ENCODE measurements at places on chromosomes 1 and 21.

GRCh38 chr1:229379846-229380245 is 37.0 kb upstream of the CCSAP start:
- DNase-seq: no peak

- DNase-seq: peak; percentile 76
Observed at GRCh38 chr1:209674957-209675564, at the start of gene G0S2. G0S2 (plus strand) TSS chr1:209675412; CDS start chr1:209675685, 273 bp downstream.

GRCh38 chr21:41779659-41780058 is 12.8 kb upstream of the RIPK4 start:
- DNase-seq: no peak

DNA sequence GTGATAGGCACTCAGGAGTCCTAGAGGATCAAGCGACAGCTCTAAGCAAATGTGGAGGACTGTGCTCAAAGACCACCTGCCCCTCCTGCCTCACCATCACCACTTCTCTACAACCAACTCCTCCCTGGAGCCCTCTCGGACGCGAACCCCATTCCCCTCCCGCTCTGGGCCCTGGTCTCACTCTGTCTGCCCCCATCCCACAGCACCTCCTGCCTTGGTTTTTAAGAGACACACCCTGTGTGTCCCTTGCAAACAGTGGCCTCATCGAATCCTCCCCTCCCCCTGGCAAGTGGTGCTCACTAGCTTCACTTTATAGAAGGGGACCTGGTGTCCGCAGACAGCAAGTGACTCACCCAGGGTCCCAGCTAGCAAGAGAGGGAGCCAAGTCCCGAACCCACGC is 28.8 kb downstream of the EPHA8 start:
- DNase-seq: no peak

GRCh38 chr1:195026792-195027191 is 1581.4 kb downstream of the KCNT2 start:
- DNase-seq: no peak

DNA sequence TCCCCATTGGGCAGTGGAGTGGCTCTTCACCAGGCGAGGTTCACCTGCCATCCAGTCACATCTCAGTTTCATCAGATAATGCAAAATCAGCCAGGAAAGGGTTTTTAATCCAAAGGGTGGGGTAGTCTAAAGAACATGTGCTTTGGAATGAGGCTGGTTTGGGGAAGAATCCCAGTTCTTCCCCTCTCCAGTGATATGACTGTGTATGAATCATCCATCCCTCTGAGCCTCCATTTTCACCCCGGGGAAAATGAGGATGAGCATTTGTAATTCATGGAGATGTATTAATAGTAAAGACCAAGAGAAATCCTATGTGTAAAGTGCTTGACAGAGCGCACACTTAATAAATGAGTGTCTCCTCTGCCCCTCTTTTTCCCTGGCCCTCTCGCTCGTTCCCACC is 215.1 kb upstream of the FGGY start:
- no peak for DNase-seq

DNA sequence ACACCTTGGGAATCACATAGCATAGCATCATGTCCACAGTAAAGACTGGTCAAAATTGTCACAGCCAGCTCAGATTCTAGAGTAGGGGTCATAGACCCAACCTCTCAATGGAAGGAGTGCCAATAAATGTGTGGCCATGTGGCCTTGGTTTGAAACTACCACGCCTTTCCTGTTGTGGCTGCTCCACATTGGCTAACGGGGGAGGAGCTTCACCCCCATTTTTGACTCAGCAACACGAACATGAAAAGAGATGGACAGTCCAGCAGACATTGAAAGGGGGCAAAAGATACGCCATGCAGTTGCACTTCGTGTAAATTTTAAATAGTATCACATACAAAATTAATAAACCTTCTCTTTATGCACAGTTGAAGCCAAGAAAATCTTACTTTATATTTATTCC is 78.4 kb upstream of the HIVEP3 start:
- DNase-seq: no peak

DNA sequence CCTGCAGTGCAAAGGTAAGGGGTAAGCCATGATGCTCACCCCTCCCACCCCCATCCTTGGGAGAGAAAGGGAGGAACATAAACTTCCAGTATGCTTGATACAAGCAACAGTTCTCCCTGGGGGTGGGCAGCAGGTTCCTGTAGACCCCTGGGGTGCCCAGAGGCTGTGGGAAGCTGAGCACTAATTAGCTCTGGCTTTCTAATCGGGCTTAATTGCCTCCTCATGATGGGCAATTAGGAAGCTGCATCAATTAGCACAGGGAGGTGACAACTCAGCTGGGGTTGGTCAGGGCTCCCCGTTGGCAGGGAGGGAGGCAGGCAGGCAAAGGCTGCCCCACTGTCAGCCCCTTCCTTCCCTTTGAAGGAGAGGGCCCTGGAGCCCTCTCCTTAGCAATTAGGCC is 15.7 kb upstream of the LMNA start:
- DNase-seq: no peak

DNA sequence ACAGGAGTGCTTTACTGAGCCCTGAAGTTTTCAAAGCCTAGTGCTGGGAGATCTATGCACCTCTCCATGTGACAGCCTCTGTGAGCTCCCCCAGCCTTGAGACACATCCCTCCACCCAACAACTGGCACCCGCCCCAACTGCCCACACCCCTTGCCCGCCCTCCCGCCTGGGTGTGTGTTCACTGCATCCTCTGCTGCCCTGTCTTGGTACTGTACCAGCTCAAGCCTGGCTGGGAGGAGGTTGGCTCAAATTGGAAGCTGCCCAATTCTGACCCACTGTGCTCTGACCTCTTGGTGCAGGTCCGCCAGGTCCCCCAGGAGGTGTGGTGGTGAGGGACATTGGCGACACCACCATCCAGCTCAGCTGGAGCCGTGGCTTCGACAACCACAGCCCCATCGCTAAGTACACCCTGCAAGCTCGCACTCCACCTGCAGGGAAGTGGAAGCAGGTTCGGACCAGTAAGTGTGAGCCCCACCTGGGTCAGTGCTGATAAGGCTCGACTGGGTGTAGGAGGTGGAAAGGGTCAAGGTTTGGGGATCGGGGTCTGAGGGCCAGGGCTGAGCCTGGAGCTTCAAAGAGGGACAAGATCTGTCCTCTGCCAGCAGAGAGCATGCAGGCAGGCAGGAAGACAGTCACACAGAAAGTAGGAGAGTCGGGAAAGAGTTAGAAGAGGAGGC is 18.0 kb downstream of the TMEM81 start:
- DNase-seq: peak; percentile 7

DNA sequence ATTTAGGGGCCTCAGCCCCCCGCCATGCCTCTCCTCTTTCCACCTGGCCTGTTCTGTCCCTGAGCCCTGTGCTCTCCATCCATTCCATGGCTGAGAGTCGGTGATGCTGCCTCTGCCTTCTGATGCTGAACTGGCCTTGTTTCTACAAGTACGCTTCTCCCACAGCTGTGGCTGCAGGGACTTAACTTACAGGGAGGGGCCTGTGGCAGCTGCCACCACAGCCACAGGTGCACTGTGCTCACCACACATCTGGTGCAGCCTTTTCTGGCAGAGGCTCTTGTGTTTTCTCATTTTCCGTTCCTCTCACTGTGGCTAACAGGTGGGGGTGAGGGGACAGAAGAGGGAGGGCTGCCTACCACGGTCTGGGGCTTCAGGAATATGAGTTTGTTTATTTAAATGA is 4.2 kb downstream of the FMO1 start:
- DNase-seq: peak; percentile 24

DNA sequence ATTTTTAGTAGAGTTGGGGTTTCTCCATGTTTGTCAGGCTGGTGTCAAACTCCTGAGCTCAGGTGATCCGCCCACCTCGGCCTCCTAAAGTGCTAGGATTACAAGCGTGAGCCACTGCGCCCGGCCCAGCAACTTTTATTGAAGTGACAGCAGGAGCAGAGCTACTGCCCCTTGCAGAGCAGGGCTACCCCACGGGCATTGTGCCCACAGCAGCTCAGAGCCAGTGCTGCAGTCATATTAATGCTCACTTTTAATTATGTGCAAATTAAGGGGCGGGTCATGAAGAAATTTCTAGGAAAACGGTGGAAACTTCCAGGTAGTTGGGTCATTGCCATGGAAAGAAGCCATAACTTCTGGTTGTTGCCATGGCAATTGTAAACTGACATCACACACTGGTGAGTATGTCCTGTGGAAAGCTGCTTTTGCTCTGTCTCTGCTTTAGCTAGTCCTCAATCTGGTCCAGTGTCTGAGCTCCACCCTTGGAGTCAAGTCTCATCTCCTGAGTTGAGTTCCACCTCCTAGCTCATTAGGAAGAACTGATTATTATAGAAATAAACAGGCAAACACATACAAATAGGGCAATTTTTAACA is 127.3 kb upstream of the ADGRL4 start:
- no peak for DNase-seq

GRCh38 chr21:36718951-36719501 is 20.1 kb downstream of the SIM2 start:
- DNase-seq: peak; percentile 88

GRCh38 chr1:227954163-227954850 is 6.6 kb upstream of the WNT9A start:
- no peak for DNase-seq

DNA sequence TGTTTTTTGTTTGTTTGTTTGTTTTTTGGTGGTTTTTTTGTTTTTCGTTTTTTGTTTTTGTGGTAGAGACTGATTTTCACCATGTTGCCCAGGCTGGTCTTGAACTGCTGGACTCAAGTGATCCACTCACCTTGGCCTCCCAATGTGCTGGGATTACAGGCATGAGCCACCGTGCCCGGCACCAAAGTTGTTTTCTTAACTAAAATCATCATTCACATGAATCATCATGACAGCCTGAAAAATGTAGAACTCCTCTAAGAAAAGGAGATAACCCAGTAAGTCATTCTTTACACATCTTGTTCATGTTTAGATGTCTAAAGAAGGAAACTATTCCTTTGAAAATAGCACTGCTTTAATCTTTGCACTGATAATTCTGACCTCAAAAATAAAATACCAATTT is 37.5 kb downstream of the DISP1 start:
- DNase-seq: no peak

DNA sequence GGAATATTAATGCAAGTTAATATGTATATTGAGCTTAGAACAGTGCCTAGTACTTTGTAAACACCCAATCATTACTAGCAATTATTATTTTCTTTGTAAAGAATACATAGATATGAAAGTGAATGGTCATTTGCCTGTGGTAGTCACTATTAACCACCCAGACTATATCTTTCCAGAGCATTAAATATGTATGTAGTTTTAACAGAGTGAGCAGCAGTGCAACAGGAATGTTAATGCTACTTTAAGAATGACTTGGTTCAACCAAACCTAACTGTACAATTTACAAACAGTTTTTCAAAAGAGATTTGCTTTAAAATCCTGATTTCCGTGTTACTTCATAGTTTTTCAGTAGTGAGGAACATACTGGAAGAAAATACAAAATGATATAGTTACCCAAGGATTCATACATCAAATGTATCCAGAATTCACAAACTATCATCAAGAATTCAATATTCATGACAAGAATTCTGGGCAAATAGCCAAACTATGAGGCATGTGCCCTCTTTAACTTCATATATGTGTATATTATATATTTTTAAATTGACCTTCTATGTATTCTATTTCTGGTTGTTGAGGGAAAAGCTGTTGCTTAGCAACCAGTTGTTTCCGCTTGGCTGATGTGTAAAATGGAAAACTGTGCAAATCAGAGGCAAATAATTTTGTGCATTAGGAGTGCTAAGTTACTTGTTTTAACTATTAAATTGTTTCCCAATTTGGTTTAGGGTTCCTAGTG is 34.9 kb upstream of the IVNS1ABP start:
- DNase-seq: no peak

- DNase-seq: peak; percentile 32
Observed at GRCh38 chr1:154502066-154502743, at the start of the genes SHE and TDRD10. SHE (minus strand) TSS chr1:154502412; CDS start chr1:154502026, 386 bp downstream. TDRD10 (plus strand) TSS chr1:154502219; CDS start chr1:154506904, 4,685 bp downstream.

DNA sequence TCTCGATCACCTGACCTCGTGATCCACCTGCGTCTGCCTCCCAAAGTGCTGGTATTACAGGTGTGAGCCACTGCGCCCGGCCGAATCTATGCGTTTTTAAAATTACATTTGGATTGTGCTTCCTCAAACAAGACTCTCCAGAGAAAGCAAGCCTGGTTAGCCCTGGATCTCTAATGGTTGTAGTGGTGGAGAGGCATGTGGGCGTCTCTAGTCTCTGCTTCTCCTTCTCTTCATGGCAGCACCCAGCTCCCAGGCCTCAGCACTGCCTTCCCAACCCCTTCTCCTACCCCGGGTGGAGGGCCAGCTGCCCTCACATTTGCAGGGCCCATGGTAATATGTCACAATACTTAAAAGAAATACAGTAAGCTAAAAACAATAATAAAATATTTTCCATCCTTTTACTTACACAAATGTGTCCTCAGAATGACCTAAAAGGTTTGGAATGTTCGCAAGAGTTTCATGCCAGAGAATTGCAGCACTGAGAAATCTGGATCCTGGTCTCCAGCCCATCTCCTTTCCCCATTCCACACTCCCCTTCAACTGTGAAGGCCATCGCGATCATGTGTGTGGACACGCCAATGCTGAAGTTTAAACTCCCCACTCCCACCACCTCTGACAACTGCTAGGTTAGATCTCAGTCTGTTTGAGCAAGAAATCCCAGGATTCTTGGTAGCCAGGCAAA is 7.0 kb downstream of the OR14I1 start:
- no peak for DNase-seq

DNA sequence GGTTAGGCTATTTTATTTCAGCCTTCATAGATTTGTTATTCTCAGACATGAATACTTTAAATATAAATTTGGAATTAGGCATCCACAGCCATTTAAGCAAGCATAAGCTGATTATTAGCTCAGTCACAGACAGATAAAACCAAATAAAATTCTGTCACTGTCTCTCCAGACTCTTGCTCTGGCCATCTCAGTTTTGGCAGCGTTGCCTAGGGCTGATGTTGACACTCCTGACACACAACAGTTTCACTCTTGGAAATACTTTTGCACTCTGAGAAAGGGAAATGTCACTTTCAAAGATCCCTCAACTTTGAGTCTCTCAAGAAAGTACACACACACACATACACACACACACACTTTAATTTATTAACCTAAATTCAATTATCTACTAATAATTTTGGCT is 372.7 kb downstream of the BRINP3 start:
- DNase-seq: no peak

- DNase-seq: no peak
Observed at GRCh38 chr1:28804071-28804470, 7.9 kb upstream of the OPRD1 start.

GRCh38 chr1:92964998-92965397 is 3.7 kb upstream of the DIPK1A start:
- no peak for DNase-seq

- DNase-seq: no peak
Observed at GRCh38 chr21:43778469-43779335, 2.6 kb upstream of the CSTB start.

GRCh38 chr1:12629985-12630760 is 12.2 kb upstream of the DHRS3 start:
- no peak for DNase-seq

- DNase-seq: no peak
Observed at GRCh38 chr1:167923324-167924056, 9.6 kb upstream of the ADCY10 start.

DNA sequence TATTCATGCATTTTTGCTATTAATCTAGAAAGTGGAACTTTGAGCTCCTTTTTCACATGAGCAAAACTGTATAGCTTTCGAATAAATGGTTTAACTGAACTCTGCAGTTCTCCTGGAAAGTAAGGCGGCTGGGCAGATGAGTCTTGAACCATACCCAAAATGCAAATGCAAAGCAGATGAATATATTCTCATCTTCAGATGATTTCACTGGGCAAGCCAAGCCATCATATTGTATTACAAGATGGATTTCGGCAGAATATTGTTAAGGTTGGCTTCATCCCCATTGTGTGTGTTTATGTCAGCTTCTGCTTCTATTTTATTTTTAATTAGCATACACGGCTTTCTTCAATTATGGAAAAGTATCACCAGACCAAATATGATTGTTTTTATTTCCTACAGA is 209.6 kb downstream of the GREM2 start:
- DNase-seq: no peak

- no peak for DNase-seq
Observed at GRCh38 chr1:116445534-116445933, 72.5 kb downstream of the ATP1A1 start.
